Stimulated activated CD8-positive, alpha-beta memory T cell treated with anti-CD3 and anti-CD28 coated beads, Interleukin-15, amount 100 ng/mL, for 24 hours (primary cell): ENCODE measurements at places on chromosomes 3 and 15.

- DNase-seq: no peak
Observed at GRCh38 chr3:114542359-114542758, 248.5 kb downstream of the TIGIT start.

DNA sequence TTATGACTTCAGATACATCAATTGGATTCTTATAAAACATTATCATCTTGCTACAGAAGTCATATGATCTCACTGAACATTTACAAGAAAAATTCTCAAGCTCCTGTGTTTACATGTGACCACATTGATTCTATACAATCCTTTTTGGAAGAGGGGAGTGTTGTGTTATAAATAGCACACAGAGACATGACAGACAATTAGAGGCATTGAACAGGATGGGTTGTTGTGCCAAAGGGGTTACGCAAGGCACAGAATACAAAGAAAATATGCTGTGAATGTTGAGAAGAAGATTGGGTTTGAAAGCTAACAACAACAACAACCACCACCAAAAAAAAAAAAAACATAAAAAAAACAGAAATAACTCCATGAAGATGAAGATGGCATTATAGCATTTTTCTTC lies 32.5 kb upstream of the TBL1XR1 start:
- no peak for DNase-seq

DNA sequence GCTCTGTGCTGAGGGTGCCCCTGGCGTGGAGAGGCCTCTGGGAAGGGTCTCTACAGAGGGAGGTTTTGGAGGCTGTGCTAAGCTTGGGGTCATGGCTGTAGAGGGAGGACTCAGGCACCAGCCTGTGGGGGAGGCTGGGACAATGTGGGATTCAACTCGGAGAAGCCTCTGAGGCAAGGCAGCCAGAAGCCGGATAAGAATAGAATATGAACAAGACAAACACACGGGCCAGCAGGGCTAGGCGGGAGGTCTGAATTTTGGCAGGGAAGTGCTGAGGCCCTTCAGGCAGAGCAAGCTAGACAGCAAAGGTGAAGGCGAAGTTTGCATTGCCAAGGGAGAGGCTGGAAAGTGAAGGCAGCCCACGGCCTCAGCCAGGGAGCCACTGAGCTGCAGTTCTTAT lies 612.1 kb upstream of the NR2F2 start:
- DNase-seq: no peak

DNA sequence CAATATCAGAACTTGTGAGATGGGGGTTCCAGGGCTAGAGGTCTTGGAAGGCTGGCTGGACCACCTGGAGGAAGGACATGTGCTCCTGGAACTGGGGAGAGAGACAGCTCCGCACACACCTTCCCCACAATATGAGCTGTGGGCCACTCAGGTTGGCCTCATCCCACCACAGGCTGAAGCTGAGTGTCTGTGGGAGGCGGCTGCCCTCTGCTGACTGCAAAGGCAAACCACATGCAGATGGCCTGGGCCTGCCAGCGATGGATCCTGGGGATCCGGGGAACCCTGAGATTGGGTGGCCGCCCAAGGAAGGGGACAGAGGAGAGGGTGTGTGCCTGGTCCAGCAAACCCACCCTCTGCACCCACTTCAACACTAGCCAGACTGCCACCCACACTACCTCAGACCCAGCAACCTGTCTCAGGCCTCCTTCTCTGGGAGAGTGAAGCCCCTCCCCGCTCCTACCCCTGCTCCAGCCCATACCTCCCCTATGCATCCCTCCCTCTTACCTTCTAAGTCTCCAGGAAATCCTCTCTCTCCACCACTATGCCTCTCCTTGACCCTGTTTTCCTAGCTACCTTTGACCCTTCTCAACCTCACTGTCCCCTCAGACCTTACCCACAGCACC lies 44.8 kb downstream of the CYP11A1 start:
- DNase-seq: no peak

DNA sequence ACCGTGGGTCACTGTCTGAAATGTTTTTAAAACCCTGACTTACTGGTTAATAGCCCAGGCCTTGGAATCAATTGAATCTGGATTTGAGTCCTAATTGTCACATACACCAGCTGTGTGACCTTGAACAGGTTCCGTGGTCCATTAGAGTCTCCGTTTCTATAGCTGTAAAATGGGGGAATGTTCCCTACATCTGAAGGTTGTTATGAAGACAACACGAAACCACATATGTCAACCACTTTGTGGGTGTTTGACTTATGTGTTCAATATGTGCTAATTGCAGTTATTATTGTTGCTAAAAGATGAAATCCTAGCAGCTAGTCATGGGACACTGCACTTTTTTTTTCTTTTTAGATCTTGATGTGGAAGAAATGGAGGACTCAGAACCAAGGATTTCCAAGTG lies 35.3 kb downstream of the ZBTB38 start:
- DNase-seq: no peak
